Activated naive CD8-positive, alpha-beta T cell treated with anti-CD3 and anti-CD28 coated beads, Interleukin-2, amount 50 U/mL, for 16 hours (primary cell): ENCODE measurements at places on chromosomes 7 and 10.

GRCh38 chr10:59222788-59223187 lies 46.3 kb downstream of the PHYHIPL start:
- DNase-seq: no peak

GRCh38 chr7:132742189-132742612 lies 165.9 kb upstream of the PLXNA4 start:
- no peak for DNase-seq

GRCh38 chr10:18421726-18422293 lies 229.6 kb downstream of the NSUN6 start:
- DNase-seq: no peak

- no peak for DNase-seq
Measured at GRCh38 chr7:95481271-95482165, 4.2 kb upstream of the ASB4 start.

- DNase-seq: no peak
Measured at GRCh38 chr7:135748770-135749169, at the start of gene FAM180A. FAM180A (minus strand) TSS chr7:135748813; CDS start chr7:135748580, 233 bp downstream.

- DNase-seq: no peak
Measured at GRCh38 chr7:23072048-23072447, 33.5 kb upstream of the KLHL7 start.

- no peak for DNase-seq
Measured at GRCh38 chr10:133159950-133160825, at the start of gene KNDC1. KNDC1 (plus strand) TSS chr10:133160219; CDS start chr10:133160468, 249 bp downstream.

- DNase-seq: no peak
Measured at GRCh38 chr10:109899356-109900331, 23.7 kb downstream of the XPNPEP1 start.

GRCh38 chr7:50793947-50794570 lies 11.4 kb upstream of the GRB10 start:
- DNase-seq: no peak

- DNase-seq: no peak
Measured at GRCh38 chr7:117112640-117113039, 159.3 kb downstream of the ST7 start.

GRCh38 chr10:123521076-123521475 lies 145.1 kb upstream of the GPR26 start:
- no peak for DNase-seq

DNA sequence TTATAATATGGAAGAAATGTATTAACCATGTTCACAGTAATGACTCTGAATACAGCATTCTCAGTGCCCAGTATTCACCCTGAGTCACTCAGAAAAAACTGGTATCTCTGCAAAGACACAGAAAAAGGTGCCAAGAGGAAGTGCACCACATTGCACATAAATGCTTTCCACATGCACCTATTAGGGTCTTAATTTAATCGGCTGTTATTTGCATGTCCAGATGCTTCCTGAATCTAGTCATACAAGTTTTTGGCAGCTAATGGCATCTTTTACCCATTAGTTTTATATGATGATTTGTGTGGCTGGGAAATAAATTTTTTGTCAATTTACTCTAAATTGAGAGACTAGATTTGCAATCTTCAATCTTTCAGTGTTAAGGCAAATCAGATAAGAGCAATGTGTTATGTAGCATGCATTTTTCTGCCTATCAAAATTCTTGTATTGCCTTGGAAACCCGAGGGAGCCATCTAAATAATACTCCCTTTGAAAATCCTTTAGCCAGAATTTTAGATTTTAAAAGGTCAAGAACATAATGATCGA lies 58.2 kb downstream of the ZNF680 start:
- DNase-seq: no peak

DNA sequence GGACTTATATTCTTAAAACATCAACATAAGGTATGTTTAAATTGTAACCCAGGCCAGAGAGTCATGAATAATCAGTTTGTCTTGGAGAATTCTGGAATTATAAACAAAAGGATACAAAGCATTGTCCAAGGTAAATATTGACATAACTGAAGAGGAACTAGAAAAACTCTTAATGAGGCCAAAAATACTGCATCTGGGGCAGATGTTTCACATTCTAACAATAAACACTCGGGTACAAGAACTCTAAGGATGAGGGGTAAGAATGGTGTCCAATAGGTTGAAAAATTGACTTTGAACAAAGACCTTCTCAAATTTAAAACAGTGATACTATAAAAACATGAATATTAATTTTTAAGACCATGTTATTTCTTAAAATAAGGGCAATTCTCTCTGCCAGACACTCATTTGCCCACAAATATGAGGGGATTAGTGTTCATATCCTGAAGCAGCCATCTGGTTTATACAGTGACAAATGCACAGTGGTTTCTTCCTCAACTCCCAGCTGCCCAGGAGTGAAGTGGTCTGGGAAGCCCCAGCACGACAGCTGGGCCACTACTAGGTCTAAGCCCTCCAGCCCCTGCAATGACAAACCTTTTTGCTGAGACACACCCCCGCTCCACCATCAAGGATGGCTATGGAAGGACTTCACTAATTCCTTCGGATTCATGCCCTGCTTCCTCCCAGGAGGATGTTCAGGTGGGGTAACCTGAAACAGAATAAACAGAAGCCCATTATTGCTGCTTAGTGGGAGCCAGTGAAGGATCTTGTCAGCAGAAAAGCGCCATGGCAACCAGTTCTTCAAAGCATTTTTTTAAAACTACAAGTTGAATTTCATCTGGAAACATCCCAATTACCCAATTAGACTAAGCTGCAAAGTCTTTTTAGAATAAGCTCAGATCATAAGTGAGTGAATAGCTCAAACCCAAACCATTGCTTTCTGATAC lies 107.5 kb upstream of the ARID5B start:
- DNase-seq: no peak

DNA sequence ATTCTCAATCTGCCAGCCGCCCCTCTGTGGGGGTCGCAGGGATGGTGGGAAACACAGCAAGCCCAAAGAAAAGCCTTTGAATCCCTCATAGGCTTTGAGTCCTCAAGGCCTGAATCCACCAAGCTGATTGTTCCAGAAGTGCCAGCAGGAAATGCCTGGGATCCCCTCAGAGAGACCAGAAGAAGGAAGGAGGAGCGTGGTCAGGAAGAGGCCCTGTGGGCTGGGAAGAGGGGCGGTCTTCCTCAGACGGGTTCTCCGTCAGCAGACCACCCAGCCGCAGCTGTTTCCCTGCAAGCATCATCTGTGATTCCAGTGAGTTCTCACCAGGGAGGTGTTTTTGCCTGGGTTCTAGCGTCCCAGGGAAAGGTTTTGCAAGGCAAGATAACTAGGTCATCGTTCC lies 190.0 kb upstream of the KLF6 start:
- no peak for DNase-seq

GRCh38 chr7:119596651-119597050 lies 676.3 kb upstream of the KCND2 start:
- no peak for DNase-seq

DNA sequence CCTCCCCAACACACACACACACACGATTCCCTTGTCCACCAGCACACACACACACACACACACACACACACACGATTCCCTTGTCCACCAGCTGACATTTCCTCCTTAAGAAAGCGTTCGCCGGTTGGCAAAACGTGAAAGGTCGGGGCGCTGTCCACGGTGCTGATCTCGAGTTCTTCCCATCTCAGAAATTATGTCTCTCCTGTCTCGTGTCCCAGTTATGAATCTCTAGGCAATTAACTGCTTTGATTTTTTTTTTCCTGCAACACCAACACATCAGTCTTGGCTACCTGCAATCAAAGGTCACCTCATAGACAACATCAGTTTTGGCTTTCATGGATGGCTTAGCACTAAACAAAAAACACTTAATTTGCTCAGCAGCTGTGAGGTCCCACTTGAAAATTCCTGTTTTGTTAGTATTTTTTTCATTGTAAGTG lies 1.9 kb downstream of the INA start:
- no peak for DNase-seq

GRCh38 chr7:1922870-1923236 lies 252.8 kb downstream of the ELFN1 start:
- DNase-seq: no peak

DNA sequence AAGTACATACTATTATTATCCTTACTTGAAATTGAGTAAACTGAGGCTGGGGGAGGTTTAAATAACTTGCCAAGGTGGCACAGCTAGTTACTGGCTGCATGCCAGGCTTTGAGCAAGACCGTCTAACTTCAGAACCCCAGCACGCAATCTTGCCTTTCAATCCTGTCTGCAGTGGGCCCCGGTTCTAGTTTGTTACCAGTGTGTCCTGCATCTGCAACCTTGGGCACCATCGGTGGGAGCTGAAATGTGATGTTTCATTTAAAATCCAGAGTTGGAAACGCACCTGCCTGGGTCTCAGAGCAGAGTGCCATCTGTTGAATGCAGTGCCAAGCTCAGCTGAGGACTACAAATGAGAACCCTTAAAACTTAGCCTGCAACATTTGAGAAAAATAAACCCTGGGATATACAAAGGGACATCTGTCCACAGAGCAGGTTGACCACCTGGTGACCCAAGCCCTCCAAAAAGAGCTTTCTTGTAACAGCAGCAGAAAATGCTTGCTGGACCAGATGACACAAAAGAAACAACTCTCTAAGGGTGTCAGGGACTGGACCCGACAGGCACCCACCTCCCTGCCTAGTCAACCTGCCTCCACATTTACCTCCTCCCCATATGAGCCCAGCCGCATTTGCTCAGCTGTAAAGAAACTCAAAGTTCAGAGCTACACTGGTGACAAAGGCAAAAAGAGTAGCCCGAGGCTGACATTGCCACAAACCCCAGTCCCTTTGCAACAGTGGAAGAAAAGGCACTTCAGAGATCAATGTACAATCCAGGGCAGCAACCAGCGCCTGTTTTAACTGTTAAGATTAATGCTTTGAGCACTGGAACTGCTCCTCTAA lies 1.7 kb downstream of the SH3PXD2A start:
- no peak for DNase-seq

DNA sequence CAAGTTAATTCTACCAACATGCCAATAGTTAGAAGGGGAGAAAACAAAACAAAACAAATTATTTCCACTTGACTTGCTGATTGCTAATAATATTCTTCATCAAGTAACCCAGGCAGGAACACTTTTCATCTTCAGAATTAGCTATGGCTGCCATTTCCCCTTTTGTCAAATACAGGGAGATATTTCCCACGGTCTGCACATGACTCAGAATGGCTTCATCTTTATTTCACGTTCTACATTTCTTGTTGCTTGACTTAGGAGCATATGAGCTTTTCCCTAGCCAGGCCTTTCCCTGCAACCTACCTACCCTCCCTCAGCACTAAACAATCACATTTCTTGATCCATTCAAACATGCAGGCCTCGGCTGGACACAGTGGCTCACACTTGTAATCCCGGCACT lies 6.5 kb downstream of the CPVL start:
- no peak for DNase-seq

DNA sequence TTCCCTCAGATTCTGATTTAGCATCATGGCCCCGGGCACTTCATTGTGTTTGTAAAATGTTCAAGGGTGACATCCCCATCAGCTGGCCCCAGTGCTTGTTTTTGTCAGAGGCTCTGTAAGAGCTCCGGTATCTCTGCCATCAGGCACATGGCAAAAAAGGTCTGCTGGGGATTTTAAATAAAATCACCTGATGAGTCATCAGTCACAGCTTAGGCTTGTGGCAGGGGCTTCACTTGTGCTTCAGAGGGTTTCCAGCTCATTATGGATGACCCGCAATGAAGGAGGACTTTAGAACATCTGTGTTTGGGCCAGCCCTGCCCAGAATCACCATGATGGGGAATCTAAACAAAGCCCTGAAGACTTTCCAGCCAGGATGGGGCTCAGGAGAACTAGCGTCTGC lies 259.9 kb downstream of the ZEB1 start:
- DNase-seq: no peak

DNA sequence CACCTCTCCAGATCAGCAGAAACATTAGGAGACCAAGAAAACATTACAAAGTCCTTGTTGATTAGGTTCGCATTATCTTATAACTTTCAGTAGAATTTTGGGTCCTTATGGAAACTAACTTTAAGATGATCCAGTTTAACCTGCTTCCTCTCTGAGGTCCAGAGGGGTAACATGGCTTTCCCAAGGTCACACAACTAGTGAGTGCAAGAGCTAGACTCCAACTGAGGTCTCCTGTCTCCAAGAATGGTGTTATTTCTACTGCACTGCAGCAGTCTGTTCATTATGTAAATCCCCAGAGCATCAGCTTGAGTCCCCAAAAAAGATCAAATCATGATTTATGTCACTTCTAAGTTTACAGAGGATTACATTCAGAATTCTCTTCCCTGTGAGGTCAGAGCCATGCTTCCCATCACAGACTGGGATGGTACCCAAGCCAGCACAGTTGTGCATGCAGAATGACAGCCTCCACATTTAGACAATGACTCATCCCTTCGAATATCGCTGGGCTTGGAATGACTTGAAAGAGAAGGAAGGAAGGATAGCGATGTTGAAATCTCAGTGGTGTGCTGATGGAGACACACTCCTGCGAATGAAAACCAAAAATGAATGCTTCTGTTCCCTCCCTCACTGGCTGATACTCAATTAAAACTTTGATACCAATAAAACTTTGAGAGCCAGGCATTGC lies 163.1 kb upstream of the PLXNA4 start:
- DNase-seq: no peak

DNA sequence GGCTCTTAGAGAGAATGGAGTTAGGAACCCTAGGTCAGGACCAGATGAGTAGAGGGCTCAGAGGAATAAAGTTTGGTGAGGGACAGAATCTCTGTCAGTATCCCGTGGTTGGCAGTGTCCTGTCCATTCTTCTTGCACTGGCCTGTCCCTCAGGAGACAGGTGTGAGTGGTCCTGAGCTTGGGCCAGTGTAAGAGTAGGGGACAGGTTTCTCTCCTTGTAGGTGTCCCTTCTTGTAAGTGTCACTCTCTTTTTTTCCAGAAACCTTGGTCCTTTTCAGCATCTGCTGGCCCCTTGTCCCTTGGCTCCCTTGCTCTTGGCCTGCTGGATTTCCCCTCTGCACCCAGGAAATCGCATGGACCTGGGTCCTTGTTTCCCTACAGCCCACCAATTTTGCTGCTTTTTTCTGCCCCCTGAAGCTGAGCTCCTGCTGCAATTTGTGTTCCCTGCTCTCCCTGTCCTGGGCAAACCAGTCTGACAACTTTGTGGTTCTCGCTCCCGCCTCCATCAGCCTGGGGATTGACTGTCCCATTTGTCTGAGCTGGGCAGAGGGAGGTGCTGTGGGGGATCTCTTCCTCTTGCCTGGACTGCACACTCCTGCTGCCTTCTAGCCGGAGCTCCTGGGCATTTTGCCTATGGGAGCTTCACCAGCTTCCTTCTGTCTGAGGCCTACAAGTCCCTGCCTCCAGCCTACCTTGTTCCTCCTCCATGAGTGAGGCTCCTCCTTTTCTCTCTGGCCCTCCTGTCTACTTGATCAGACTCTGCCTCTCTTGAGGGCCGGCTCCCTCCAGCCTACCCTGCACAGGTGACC lies 6.5 kb downstream of the TSPAN14 start:
- DNase-seq: no peak

- DNase-seq: no peak
Measured at GRCh38 chr10:72026278-72027111, 61.9 kb downstream of the SPOCK2 start.

- no peak for DNase-seq
Measured at GRCh38 chr10:74575912-74576311, 250.5 kb upstream of the KAT6B start.

- no peak for DNase-seq
Measured at GRCh38 chr7:93921607-93922566, at the start of gene GNG11. GNG11 (plus strand) TSS chr7:93921735; CDS start chr7:93922138, 403 bp downstream.
